Muscle of arm (tissue), 14 donors: ENCODE measurements at places on chromosomes 4 and X. TPM values are rescaled to one million over a fixed set of nuclear protein-coding genes. Genes with fewer than 3 reads are reported as not detected.

DNA sequence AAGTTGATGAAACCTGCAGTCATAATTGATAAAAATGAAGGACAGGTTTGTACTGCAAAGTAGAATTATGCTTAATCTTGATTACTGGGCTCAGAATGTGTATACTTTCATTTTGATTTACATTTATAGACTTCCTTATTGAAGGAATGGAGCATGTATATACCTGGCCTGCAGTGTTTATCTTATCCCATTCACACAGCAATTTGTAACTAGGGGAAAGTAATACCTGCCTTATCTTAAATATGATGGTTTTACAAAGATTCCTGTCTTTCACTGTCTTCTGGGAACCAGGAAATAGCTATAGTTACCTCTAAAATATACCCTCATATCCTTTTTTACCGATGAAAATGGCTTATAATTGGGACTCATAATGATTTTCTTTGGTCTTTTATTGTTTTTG is 29.7 kb downstream of the ADD1 start:
- DNase-seq = no peak

DNA sequence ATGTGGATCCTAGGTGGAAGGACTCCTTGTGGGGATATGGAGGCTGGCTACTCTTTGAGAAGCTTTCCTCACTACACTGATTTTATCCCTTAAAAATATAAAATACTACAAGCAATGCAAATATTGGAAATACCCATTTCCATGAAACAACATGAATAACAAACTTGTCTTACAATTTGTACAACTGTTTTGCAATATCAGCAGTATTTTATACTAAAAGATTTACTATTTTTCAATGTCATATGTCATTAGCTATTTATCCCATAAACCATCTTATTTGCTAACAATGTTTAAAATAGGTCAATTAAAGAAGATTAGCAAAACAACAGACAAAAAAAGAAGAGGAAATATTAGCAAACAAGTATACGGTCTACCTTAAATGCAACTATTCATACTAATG is 1674.1 kb downstream of the PCDH7 start:
- no peak for DNase-seq

DNA sequence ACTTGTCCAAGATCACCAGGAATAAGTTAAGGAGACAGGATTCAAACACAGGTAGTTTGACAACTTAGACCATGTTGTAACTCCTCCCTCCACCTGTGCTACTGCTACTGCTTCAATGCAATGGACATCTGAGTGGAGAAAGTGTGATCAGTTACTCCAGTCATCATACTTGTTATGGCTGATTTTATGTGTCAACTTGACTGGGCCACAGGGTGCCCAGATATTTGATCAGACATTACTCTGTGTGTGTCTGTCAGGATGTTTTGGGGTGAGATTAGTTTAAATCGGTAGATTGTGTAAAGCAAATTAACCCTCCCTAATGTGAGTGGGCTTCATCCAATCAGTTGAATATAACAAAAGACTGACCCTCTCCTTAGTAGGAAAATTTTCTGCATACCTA is 34.8 kb upstream of the PDLIM5 start:
- no peak for DNase-seq

DNA sequence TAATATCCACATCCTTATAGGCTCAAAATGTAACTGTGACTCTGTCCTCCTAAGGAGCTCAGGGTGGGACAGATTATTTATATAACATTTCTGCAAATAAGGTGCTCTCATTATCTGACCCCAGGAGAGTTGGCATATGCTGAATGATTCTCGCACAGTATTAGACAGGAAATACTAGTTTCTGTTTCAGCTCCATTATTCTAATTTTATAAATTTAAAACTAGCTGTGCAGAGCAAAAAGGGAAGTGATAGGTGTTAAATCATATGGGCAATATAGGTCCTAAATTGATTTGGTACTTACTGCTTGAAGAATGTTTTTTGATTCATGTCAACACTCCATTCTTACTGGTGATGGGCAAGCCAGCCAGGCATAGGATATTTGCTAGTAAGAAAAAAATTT is 141.5 kb downstream of the GLRA2 start:
- DNase-seq = no peak

GRCh38 chrX:136827026-136827425 is 46.3 kb upstream of the ARHGEF6 start:
- DNase-seq = no peak

DNA sequence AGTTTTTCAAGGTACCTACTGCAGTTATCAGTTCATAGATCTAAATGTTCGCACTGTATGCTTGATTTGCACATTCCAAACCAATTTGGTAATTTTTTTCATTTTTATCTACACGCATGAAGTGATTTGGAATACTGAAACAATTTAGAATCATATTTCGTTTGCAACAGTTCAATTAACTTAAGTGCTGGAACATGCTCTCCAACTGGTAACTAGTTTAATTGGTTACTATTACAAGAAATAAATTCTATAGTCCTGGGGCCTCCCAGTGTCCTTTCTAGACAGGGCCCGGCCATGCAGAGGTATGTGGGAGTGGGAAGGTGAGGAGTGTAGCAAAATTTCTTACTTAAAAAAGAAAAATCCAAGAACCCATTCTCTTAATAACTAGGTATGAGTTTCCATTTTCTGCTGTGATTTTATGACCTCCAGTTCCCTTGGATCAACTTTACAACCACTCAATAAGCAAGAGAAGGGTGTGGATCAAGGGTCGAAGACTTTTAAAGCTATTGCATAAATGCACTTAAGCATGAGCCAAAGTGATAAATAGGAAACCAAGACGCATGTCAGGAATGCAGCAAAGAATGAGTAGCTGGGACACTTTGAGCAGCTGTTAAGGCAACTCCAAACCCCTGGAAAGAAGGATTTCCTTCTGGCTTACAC is 106.9 kb downstream of the PPARGC1A start:
- DNase-seq = no peak

- DNase-seq = no peak
These were observed 29.1 kb downstream of the MCUB start for GRCh38 chr4:109589119-109589518.

DNA sequence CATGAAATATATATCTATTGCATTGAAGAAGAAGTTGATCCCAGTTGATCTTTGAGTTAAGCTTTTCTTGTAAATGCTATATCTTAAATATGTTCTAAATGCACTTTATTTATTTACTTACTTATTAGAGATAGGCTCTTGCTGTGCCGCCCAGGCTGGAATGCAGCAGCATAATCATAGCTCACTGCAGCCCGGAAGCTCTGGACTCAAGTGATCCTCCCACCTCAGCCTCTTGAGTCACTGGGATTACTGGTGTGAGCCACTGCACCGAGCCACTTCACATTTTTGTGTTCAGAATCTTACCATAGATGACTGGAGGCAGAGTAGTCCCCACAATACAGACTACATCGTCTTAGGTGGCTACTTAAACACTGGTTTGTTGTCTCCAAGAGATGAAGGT is 324.3 kb upstream of the SLIT2 start:
- DNase-seq = no peak

GRCh38 chr4:32106767-32107166 is 1386.6 kb downstream of the PCDH7 start:
- no peak for DNase-seq

DNA sequence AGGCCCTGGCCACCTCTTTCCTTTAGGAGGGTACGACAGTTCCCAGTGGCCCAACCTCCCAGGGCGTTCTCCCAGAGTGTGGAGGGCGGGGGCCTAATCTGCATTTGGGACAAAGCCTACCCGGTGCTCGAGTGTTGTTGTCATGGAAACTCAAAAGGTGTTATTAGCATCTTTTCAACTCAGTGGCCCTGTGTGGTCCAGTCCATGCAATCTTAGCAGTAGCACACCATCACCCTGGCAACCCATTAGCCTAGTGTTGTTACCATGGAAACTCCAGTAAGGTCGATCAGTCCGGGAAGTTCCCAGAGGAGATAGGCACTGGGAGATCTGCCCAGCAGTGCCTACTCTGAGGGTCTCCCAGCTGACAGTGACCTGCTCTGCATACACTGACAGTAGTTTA is 20.2 kb downstream of the APLN start:
- no peak for DNase-seq

- DNase-seq = no peak
These were observed 28.8 kb upstream of the PCSK1N start for GRCh38 chrX:48864210-48864609.

- DNase-seq = no peak
These were observed 975.9 kb downstream of the STIM2 start for GRCh38 chr4:27836523-27836922.

DNA sequence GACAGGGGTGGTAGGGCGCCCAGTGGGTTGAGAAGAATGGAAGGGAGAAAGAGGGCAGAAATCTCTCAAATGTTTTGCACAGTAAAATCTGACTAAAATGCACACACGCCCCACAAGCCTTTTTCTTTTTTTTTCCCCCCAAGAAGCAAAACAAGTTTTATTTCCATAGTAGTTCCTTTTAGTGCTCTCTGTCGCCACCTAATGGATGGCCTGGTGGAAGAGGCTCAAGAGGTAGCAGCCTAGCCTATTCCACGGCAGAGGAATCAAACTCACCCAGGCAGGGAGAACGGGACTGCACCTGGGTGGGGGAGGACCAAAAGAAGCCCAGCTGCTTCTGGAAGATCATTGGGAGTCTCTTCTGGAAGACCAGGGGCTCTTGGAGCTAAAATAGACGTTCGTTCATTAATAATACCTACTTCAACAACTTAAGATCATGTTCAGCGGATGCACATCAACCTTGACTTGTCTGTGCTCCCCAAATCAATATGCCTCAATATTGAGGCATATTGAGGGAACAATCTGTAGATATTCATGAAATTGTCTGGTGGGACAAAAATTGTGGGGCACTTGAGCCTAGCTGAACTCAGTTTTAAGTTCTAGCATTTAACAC is 31.6 kb upstream of the IRAK1 start:
- peak; percentile 66 for DNase-seq

DNA sequence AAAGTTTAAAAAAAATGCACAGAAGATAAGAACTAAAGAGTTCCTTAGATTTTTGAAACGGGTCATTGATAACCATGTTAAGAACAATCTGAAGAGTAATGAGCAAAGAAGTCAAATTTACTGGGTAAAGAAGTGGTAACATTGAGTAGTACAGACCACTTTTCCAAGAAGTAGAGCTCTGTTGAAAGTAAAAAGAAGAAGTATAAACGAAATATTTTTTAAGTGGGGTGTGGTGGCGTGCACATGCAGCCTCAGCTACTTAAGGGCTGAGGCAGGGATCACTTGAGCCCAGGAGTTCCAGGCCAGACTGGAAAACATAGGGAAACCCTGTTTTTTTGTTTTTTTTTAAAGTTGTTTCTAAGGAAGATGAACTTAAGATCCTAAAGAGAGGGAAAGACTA is 68.5 kb downstream of the UBA6 start:
- DNase-seq = no peak

- no peak for DNase-seq
These were observed 22.9 kb upstream of the SOWAHD start for GRCh38 chrX:119735467-119735866.

- no peak for DNase-seq
These were observed 2.7 kb upstream of the BMX start for GRCh38 chrX:15497865-15498264.

DNA sequence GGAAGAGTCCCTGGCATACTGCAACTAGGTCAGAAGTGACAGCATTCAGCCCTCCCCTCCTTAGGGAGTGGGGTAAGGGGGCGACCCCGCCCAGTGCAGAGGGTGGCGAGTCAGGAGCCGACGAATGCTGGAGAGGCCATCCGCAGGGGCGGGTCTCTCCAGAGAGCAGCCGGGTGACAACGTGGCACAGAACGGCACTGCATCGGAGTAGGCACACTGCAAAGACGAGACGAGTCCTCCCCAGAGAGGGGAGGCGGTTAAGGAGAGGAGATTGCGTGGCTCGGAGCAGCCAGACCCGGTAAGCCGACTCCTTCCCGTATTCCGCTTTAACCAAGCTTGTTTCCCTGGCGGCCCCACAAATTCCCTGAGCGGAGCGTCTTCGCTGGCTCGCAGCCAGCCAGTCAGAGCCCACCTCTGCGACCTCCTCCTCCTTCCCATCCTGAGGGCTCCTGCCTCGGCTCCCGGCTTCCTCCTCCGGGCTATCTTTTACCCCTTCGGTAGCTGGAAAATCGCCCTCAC is 54.9 kb downstream of the LINC00632 start:
- DNase-seq = peak; percentile 43

GRCh38 chr4:124097447-124097846 is 615.1 kb downstream of the ANKRD50 start:
- no peak for DNase-seq

DNA sequence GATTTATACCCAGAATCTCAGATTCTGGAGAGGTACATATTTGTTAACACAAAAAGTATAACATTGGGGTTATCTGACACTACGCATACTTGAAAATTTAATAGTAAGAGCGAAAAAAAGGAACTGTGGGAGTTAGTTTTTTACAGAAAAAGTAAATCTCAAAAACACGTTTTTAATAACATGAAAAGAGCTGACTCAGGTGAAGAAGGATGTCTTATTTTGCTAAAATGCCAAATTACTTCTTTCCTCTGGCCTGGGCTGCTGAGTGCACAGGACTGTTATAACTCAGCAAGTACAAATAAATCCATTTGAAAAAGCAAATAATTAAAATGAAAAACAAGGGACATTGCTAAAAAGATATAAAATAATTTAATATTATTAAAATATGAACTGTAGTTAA is 1322.9 kb downstream of the ARAP2 start:
- no peak for DNase-seq

DNA sequence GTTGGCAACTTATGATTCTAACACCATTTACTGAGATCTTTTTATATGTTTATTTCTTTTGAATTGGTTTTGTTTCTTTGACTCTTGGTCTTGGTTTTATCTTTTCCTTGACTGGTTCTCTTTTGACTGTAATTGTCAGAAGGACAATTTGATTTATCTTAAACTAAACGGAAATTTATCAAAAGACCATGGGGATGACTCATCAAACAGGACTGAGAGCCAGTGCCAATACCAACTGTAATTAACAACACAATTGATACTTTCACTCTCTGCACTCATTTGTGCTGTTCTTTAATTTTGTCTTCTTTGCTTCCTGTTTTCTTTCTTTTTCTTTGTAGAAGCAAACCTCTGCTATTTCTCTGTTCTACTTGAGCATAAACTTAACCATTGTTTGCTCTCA is 776.8 kb downstream of the CCSER1 start:
- no peak for DNase-seq

GRCh38 chr4:185589067-185589836 is 53.9 kb upstream of the PDLIM3 start:
- DNase-seq = no peak

- no peak for DNase-seq
These were observed 78.8 kb upstream of the BANK1 start for GRCh38 chr4:101711590-101712260.

PDLIM3 gene
- 289 TPM for polyA plus RNA-seq

HTR2C gene
- polyA plus RNA-seq = not detected

OPN1MW2 gene
- not detected for polyA plus RNA-seq

MAGIX gene
- polyA plus RNA-seq = 2.1 TPM

SLAIN2 gene
- 65.8 TPM for polyA plus RNA-seq

SORCS2 gene
- 10.9 TPM for polyA plus RNA-seq

C4orf36 gene
- 0.22 TPM for polyA plus RNA-seq

CXCL3 gene
- not detected for polyA plus RNA-seq

AKAP14 gene
- not detected for polyA plus RNA-seq
